ENCODE measurements at places on chromosomes 13 and 19.

- DNase-seq = no peak
Measured at GRCh38 chr19:38727306-38727867, 16.9 kb downstream of the CAPN12 start.

DNA sequence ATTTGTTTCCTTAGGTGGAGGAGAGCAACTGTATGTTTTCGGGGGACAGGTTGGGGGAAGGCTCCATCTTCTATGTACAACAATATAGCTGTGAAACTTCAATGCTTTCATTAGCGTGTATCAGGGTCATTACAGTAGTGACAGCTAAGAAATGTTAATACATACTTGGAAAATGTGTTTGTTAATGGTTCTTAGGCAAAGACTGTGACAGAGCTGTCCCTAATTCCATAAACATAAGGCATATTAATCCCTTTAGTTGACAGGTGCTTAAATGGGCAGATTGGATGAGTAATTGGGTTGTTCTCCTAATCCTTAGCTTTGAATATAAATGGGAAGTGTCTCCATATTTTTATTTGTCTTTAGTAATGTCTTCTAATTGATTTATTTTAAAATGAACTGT lies 313.7 kb downstream of the HS6ST3 start:
- DNase-seq = no peak

DNA sequence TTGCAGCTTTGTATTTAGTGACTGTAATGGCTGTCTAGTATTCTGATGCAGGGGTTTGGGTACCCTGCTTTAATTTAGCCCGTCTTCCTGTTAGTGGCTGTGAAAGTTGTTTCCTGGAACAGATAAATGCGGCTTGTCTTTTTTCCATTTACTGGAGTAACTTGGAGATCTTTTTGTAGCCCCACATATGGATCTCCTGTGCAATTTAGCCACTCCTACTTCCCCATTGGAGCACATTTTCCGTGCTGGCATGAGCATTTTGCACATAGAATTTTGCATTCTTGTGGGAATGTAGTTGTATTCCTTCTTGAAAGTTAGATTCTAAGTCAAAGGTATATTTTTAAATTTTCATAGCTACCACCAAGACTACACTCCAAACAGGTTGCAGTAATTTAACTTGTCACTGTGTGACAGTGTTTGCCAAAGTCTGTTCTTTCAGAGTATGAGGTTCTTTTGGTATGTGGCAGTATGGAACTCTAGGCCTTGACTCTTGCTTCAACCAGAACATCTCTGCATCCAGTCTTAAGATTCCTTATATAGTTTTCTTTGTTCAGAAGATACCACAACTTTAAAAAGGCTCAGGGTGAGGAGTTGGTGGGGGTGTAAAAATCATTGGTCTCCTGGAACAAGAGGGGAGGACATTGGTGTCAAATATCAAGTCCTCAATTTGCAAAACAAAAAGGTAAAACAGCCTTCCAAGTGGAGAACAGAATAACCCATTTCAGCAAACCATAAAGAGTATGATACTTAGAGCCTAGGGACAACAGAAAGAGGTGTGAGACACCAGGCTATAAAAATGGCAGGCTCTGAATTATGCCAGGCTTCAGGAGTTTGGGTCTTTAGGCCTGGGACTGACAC lies 21.1 kb upstream of the CCDC97 start:
- DNase-seq = no peak

DNA sequence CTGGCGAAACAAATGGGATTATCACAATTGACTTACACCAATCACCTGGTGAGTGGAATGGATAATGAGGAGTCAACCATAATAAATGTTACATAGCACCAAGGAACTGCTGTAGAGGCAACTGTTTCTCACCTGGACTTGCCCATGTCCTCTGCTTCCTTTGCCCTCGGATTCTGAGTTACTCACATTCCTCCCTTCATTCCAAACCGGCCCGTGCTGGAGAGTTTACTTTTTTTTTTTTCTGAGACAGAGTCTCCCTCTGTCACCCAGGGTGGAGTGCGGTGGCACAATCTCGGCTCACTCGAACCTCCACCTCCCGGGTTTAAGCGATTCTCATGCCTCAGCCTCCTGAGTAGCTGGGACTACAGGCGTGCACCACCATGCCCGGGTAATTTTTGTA lies 41.5 kb upstream of the TSC22D1 start:
- no peak for DNase-seq

GRCh38 chr19:58477871-58478270 lies 1.7 kb downstream of the ZNF446 start:
- no peak for DNase-seq

DNA sequence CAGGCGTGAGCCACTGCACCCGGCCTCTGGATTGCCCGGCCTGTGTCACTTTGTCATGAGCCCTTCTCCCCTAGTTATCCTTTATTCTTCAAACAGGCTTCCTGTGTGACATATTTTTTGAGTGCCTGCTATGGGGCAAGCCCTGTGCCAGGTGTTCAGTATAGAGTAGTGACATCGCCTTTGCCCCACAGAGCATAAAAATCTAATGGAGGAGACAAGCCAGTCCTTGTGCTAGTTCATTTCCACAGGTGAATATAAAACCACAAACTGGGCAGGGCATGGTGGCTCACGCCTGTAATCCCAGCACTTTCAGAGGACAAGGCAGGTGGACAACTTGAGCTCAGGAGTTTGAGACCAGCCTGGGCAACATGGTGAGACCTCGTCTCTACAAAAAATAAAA lies 43.2 kb downstream of the BBC3 start:
- no peak for DNase-seq

DNA sequence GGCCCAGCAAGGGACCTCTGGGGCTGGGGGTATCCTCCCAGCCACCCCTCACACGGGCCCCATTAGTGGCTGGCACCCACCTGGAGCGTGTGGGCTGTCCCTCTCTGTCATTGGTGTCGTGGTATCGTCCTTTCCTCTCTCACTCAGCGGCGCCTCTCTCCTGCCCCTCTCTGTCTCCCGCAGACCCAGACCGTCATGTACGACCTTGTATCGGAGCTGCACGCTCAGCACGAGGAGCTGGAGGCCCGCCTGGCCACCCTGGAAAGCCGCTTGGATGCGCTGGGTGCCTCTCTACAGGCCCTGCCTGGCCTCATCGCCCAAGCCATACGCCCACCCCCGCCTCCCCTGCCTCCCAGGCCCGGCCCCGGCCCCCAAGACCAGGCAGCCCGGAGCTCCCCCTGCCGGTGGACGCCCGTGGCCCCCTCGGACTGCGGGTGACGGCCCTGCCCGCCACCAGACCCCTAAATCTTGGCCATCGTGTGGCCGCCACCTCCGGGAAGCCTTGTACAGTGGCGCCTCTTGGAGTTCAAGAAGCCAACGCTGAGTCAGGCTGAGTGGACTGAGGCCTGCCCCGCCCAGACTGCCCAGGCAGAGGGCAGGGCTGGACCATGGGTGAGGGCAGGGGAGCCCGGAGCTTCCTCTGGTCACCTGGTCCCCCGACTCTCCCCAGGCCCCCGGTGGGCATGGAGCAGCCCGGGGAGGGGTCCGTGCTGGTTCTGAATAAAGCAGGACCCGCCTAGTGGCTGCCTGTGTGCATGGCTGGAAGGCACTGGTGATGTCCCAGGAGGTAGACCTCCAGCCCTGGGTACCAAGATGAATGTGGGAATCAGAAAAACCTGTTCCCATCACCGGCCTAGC lies 9.8 kb upstream of the ARRDC2 start:
- no peak for DNase-seq

Data from activated naive CD8-positive, alpha-beta T cell treated with anti-CD3 and anti-CD28 coated beads, Interleukin-2, amount 50 U/mL, for 24 hours (primary cell).